ENCODE measurements at places on chromosomes 4 and X.

- no peak for DNase-seq
Observed at GRCh38 chr4:142158980-142159379, 522.6 kb downstream of the IL15 start.

GRCh38 chr4:1512738-1513660, 106.8 kb upstream of the NKX1-1 start:
- peak; percentile 65 for DNase-seq

- no peak for DNase-seq
Observed at GRCh38 chr4:23291139-23291538, 598.4 kb downstream of the GBA3 start.

DNA sequence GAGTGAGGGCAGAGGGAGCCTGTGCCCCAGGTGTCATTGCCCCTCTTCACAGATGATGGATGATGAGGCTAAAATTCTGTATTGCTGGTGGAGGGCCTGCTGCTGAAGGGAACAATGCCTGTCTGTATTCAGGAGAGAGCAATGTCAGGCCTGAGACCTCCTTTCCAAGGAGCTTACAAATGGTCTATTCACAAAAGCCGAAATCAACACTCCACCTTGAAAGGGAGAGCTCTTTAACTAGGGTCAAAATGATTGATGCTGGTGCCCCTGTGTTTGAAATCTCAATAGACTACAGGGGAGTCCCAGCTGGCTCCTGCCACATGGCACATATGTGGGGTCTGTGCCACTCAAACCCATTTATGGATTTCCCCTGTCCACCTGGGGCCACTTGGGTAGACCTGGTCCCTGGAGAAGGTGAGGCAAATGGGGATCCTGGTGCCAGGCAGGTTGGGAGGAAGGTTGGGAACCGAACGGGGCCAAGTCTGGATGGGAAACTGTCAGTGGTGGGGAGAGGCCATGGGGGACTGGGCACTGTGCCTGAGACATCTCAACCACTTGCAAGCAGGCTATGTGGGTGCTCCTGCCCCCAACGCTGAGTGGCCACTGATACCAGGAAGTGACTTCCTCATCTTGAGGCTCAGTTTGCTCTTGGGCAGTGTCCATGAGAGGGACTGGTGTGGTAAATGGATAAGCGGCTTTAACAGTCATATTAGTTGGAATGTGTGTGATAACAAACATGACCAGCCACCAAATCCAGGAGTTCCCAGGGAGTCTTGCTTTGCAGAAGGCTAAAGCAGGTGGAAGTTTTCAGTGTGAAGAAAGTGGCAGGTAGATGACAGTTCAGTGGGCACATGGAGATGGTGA, 223.8 kb upstream of the PSAPL1 start:
- no peak for DNase-seq

DNA sequence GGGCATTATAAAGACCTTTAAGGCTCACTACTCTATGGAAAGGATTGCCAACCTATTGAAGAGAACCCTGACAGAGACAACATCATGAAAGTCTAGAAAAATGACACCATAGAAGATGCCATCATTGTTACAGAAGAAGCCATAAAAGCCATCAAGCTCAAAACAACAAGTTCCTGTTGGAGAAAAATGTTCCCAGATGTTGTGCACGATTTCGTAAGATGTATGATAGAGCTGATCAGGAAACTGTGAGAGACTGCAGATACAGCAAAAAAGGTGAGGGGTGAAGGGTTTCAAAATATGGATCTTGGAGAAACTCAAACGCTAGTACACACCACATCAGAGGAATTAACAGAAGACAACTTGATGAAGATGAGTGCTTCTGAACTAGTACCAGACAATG, 53.3 kb downstream of the WDFY3 start:
- no peak for DNase-seq

GRCh38 chr4:169014586-169014985, 4.5 kb upstream of the CBR4 start:
- DNase-seq, result no peak

DNA sequence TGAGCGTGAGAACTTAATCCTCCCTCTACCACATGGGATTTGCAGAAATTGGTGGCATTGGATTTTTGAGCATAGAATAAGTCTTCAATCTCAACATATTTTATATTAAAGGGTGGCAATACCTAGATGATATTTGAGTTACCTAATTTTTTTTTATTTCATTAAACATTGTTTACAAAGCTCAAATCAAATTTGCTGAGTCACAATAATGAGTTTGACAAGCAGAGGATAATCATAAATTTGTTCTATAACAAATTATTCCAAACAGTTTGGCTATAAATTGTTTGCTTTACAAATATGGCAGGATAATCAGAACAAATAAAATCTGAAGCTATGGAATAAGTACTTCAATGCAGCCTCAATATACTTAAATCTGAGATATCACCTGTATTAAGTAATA, 22.7 kb downstream of the EMCN start:
- no peak for DNase-seq
